ENCODE measurements at places on chromosomes 7 and 10.

- peak; percentile 84 for DNase-seq
Observed at GRCh38 chr10:122018951-122019413, 30.0 kb downstream of the TACC2 start.

DNA sequence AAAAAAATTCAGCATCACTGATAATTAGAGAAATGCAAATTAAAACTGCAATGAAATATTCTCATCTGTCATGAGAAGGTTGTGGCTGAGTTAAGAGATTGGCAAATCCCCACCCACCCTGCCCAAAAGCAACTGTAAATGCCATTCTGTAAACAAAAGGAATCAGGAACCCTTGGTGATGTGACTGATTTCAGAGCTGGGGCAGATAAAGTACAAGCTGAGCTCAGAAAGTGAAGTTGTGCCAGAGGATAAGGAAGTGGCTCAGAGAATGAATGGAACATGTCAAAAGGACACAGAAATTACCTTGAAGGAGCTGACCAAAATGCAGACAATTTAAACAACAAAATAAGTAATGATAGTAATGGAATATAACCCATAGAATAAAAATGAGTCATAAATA, 32.7 kb upstream of the ARMS2 start:
- no peak for DNase-seq

DNA sequence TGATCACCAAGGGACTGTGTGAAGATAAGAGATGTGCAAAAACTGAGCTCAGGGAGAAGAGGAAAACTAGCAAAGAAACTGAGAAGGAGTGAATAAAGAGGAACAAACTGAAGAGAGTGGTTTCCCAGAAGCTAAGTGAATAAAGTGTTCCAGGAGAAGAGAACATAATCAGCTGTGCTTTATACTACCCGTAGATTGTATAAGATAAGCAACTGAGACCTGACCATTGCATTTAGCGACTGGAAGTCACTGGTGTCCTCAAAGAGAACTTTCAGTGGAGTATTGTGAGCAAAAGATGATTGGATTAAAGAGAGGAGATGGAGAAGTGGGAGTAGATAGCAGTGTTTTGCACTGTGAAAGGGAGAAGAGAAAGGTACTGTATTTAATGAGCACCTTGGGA, 14.6 kb downstream of the PHTF2 start:
- DNase-seq = no peak

- DNase-seq = no peak
Observed at GRCh38 chr10:49057231-49057880, 58.0 kb downstream of the VSTM4 start.

DNA sequence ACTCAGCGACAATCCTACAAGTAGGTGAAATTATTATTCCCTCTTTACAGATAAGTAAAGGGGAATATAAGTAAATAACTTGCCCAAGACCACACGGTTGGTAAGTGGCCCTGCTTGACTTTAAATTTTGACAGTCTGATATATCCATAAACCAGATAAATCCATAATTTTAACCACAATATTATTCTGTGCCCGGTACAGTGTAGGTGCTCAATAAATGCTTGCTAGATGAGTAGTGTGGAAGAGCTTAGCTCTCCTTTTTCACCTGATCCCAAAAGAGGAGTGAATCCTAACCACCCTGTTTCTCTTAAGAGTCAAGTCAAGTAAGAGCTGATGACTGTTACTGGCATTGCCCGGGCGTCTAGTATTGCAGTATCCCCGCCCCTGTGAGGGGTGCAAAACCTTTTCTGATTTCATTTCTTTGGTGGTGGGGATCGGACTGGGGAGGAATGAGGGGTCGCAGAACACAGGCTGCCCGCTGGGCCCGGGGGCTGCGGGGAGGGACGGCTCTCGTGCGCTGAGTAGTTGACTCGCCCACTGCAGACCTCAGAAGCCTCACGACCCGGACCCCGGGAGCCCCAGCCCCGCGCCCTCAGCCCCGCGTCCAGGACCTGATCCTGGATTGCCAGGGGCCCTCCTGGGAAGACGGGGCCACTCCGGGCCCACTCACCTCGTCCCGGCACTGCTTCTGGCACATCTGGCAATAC, 490 bp downstream of the KIN start:
- no peak for DNase-seq

DNA sequence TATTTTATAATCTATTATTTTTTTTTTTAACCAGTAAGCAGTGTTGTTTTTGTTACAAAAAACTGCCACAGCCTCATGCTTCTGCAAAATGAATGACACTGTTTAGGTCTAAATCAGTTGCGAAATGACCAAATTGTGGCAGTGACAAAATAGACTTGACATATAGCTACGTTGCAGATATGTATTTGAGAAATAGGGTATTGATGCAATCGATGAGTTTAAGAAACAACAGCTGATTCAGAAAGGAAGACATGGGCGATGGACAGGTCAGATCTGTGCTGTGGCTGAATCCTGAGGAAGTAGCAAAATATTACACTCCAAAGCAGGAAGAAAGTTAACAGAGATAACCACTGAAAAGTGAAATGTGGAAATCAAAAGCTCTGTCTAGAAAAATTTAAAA, 89.0 kb upstream of the STEAP4 start:
- no peak for DNase-seq

- no peak for DNase-seq
Observed at GRCh38 chr10:6228647-6229046, 25.9 kb downstream of the PFKFB3 start.

GRCh38 chr7:106795084-106795876, 69.8 kb upstream of the PIK3CG start:
- DNase-seq = no peak

DNA sequence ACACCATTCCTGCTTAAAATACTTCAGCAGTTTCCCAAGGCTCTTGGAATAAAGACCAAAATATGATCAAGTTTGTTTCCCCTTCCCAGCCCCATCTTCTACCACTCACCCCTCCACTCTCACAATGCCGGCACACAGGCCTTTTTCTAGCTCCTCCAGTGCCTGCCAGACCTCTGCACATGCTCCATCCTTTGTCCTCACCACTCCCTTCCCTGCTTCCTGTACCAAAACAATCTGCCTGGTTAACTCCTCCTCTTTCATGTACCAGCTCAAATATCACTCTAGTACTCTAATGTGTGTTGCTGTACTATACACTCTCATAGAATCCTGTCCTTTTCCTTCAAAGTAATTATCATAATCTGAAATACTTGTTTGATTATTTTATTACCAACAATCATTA, 19.4 kb downstream of the SCRN1 start:
- DNase-seq = peak; percentile 13

DNA sequence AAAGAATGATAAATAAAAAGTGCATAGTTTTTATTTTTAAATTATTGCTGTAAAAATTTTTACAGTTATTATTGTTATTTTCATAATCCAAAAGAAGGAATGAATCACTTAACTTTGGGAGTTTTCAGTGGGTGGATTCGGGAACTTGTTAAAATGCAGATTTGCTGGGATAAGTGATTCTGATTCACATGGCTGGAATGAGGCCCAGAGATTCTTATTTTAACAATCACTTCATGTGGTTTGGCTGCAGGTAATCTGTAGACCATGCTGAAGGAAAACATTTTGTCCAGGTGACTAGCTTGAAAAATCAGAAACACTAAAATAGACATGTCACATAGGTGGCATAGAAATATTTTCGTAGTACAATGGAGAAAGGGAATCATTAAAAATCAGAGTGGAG, 13.9 kb downstream of the CROT start:
- no peak for DNase-seq

GRCh38 chr7:81469869-81470723, 299.8 kb downstream of the HGF start:
- DNase-seq = peak; percentile 44

GRCh38 chr10:1662438-1663025, 74.8 kb downstream of the ADARB2 start:
- no peak for DNase-seq
